ENCODE measurements at places on chromosomes 3 and 15. TPM values are rescaled to one million over a fixed set of nuclear protein-coding genes. Genes with fewer than 3 reads are reported as not detected.

IMPG2 gene
- under 0.01 TPM for total RNA-seq

CHRNA7 gene
- 0.19 TPM for total RNA-seq

PLA2G4E gene
- not detected for total RNA-seq

NBEAL2 gene
- total RNA-seq = 2.7 TPM

CADPS gene
- 0.85 TPM for total RNA-seq

GCNT3 gene
- under 0.01 TPM for total RNA-seq

RTP1 gene
- under 0.01 TPM for total RNA-seq

PSTPIP1 gene
- 0.56 TPM for total RNA-seq

LMLN gene
- total RNA-seq = 8.6 TPM

PP2D1 gene
- total RNA-seq = not detected

NR1I2 gene
- total RNA-seq = not detected

RGMA gene
- total RNA-seq = 0.19 TPM
